COR-L47 (cell line): ENCODE measurements at places on chromosomes 13 and 19.

DNA sequence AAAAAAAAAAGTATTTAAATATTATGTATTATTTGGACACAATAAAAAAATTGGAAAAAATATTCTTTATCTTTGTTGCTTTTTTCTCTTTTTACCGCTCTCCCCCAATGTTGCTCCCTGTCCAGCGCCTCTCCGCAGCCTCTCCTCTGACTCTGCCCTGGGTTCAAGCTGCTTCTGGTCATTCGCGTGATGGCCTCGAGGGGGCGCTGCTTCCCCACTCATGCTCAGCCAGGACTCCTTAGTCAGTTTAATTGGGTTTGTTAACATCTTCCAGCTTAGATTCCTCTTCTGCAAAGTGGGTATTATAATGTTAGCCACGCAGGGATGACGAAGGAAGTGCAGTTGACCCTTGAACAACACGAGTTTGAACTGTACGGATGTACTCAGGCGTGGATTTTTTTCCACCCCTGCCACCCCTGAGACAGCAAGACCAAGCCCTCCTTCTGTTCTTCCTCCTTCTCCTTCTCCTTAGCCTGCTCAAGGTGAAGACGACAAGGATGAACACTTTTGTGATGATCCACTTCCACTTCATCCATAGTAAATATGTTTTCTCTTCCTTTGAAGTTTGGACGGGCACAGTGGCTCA is 4.9 kb upstream of the NWD1 start:
- no peak for DNase-seq

GRCh38 chr19:34305221-34306083 is 51.1 kb downstream of the GARRE1 start:
- DNase-seq: no peak

- DNase-seq: no peak
These were observed 84.2 kb downstream of the AKAP11 start for GRCh38 chr13:42356184-42356575.

DNA sequence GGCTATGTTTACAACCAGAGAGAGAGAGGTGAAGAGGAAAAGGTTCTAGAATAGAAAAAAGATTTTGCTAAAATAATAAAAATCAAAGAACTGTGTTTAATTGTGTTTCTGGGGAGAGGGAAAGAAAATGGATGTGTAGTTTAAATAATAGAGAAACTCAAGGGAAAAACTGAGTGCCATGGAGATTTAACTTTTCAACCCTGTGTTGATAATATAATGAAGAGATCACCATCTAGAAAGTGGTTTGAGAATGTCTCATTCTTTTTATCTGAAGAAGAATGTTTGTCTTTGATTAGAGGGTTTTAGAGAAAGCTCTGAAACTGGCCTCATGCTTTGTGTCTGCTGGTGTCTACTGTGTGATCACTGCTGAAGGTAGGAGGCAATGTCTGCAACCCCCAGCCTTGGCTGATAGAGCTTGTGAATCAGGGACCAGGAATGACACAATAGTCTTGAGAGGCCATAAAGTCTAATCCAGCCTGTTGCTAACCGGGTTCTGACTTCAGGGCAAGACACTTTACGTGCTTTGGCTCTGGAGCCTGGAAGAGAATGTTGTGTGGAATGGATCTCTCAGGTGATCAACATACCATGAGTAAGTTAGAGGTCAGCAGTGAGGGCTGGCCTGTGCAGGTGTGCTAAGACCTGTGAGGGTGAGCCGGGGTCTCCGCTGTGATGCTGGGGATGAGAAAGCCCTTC is 5.4 kb downstream of the COL4A2 start:
- DNase-seq: no peak

DNA sequence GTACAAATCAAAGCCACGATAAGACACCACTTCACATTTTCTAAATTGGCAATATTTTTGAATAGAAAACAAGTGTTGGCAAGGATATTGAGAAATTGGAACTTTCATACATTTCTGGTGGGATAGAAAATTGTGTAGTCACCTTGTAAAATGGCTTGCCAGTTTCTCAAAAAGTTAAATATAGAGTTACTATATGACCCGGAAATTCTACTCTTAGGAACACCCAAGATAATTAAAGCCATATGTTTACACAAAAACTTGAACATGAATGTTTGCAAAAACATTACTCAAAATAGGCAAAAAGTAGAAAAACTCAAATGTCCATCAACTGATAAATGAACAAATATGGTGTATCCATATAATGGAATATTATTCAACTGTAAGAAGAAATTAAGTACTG is 552.5 kb downstream of the TBC1D4 start:
- no peak for DNase-seq

GRCh38 chr13:24215126-24215525 is 54.6 kb downstream of the SPATA13 start:
- DNase-seq: no peak
